Activated CD8-positive, alpha-beta memory T cell treated with anti-CD3 and anti-CD28 coated beads for 4 hours (primary cell): ENCODE measurements at places on chromosomes 4 and X.

GRCh38 chr4:119730671-119730950, 102.0 kb upstream of the PDE5A start:
- DNase-seq, result no peak

DNA sequence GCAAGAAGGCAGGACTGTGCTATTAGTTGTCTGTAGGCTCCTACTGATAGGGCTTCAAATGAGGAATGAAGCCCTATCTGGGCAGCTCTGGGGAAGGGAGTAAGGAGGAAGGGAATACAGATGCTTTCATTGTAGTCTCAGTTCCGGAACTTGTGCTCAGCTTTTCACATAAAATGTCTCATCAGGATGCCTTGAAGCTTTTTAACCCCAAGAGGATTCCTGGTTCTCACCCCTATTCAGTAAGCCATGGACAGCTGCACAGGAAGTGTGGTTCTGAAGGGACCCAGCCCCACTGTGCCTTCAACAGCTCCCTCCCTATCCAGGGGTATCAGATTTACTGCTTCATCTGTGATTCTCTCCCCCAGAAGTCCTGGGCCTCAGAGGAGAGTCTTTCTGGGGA, 5.0 kb downstream of the ARMCX5 start:
- no peak for DNase-seq

- DNase-seq, result peak; percentile 53
Observed at GRCh38 chrX:40169193-40170101, 71.7 kb upstream of the BCOR start.

DNA sequence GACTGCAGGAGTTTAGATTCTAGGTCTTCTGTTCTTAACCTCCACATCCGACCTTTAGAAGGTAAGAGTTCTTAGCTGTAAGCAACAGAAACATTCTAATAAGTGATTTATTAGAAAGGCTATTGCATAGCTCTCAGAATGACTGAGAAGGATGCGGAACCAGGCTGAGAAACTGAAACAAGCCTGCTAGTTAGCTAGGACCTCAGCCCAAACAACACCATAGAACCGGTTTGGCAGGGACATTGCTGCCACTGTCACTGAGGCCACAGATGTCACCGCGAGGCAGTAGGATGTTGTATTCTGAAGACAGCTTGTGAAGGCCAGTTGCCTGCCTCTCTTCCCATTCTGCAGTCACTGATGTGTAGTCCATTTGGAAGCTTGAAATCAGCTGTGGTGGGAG, 160.0 kb upstream of the ARX start:
- no peak for DNase-seq

DNA sequence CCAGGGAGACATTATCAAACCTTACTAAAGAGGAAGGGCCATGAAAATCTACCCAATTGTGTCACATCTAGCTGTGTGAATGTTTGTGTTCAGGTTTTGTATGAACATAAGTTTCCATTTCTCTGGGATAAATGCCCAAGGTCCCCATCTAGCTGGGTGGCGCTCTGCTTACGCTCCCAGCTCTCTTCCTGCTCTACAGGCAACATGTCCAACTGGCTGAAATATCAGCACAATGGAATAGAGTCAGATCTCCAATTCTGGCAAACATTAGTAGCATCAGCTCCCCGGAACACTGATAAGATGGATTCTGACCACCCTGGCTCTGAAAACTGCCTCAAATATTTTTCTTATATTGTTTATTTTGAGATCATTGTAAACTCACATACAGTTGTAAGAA, 74.8 kb downstream of the IRF2 start:
- no peak for DNase-seq

DNA sequence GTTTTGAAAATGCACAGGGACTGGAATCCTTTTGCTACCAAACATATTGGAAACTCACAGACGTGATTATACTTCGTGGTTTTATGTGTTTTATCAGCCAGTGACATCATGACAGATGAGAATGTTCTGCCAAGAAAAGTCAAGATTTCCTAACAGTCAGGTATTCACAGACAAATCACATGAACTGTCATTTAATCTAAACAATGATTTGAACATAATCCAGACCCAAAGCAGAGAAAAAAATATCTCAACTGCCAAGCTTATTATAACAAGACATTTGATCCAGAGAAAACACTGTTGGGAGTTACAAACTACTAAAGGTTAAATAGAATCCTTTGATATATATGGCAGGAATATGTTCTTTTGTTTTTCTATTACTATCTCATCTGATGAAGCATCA, 635.9 kb upstream of the FRG1 start:
- no peak for DNase-seq

DNA sequence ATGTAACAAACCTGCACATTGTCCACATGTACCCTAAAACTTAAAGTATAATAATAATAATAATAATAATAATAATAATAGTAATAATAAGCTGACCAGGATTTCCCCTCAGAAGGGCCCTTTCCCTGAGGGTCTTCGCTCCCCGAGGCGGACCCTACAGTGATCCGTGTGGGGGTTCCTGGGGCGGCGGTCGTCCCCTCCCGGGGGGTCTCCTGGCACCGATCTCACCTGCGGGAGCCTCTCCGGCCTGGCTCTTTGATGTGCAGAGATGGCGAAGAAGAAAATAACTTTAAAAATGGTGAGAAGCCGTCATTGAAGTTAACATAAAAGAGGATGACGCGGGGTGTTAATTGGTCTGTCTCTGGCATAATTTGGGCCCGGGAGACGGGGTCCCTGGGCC, 48.2 kb upstream of the PPP2R3B start:
- no peak for DNase-seq

- DNase-seq, result no peak
Observed at GRCh38 chrX:84218726-84219125, 30.7 kb upstream of the RPS6KA6 start.

DNA sequence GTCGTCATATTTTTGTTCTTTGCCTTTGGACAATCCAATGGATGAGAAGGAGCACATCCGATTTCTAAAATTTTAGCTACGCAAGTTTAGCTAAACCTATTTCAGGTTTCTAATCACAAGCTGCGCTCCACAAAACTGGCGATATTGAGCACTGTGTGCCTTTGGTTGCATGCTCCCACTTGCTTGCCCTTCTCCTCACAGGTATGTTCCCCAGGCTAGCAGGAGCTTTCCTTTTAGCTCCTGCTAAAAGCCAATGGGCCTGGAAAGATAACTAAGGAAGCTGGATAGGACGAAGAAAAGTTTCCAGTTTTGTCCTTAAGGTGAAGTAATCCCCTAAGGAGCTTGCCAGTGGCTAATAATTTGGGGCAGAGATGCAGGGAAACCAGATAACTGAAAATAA, 975.2 kb downstream of the FSTL5 start:
- DNase-seq, result no peak

DNA sequence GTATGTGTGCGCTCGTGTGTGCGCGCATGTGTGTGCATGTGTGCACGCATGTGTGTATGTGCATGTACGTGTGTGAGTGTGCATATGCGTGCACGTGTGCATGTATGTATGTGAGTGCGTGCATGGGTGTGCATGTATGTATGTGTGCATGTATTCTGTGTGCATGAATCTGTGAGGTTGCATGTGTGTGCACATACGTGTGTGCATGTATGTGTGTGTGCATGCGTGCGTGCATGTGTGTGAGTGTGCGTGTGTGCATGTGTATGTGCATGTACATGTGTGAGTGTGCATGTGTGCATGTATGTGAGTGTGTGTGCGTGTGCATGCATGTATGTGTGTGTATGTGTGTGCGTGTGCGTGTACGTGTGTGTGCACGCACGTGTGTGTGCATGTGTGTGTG, 241.5 kb downstream of the SHOX start:
- no peak for DNase-seq

DNA sequence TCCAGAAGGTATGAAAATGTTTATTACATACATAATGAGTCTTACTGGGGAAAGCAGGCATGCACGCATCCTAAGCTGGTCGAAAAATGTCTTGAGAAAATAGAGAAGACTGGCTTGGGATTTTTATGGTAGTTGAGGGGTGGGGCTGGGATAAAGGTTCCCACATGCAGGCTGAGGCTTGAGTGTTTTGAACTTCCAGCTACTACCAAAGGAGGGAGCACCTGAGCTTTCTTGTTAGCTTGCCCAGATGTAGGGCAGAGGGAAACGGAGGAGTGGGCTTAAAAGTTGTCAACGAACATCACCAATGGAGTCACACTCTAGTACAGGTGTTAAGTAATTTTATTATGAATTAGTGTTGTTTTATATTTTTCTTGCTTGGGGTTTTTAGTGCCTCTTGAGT, 39.6 kb upstream of the SRPX start:
- DNase-seq, result no peak
